ENCODE measurements at places on chromosomes 4 and X.

DNA sequence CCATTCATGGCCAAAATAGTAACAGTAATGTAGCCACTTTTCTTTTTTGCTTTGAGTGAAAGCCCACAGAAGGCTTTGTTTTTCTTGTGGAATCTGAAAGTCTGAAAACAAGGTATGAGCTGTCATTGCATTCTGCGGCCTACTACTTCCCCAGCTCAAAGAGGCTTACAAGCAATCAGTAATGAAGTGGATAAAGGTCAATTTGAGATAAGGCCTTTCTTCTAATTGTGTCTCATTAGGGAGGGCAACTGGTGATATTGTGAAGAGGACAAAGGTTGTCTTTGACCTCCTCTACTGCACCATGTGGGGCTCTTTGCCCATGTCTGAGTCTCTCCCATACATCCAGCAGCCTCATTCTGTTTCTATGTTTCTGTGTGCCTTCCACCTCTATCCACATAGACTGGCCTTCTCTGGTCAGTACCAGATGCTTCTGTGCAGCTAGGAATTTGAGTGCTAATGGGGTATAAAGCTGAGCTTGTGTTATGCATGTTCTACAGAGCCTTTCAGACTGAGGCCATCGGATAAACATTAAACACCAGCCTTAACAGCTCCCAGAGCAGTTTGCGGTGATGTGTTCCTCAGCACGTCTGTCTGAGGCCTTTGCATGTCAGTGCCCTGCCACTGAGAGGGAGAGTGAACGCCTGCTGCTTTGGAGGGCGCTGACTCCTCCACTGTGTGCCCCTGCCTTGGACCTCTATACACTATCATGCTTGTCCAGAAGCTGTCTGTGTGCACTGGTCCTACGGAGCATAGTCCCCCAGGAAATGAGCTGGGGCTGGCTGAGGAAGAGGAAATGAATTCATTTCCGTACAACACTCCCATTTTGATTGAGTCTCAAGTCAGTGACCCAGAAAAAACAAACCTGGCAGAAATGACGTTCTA is 80.2 kb downstream of the SH2D1A start:
- DNase-seq, result no peak

- no peak for DNase-seq
Measured at GRCh38 chr4:139770361-139770760, 104.7 kb downstream of the MGST2 start.

GRCh38 chr4:181896614-181897013 is 346.6 kb upstream of the TENM3 start:
- DNase-seq, result no peak

DNA sequence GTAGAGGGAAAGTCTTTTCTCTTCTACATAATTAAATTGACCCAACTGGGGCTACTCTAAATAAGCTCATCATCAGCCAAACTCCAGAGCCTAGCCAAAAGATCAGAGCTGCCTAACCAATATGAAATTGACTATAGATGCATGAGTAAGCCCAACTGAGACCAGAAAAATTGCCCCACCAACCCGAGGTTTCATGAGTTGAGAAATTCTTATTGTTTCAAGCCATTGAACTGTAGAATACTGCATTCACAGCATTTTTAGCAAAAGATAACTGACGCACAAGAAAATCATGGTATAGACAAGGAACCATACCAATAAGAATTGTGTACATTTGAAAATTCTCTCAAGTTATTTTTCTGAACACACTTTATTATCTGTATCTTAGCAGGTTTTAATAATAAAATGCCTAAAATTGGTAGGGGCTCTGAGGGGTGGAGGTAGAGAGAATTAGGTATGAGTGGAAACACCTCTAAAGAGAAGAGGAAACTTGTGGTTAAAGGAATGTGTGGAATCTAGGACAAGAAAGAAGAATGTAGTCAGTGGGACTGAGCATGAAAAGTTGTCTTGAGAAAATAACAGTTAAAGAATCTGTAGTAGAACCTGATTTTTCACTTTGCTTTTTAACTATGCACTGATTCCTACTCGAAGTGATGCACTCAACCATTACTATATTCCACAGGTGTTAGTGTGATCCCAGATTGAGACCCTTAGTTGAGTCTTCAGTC is 200.9 kb upstream of the PPP1R2C start:
- no peak for DNase-seq
